ENCODE measurements at places on chromosomes 2 and 18.

DNA sequence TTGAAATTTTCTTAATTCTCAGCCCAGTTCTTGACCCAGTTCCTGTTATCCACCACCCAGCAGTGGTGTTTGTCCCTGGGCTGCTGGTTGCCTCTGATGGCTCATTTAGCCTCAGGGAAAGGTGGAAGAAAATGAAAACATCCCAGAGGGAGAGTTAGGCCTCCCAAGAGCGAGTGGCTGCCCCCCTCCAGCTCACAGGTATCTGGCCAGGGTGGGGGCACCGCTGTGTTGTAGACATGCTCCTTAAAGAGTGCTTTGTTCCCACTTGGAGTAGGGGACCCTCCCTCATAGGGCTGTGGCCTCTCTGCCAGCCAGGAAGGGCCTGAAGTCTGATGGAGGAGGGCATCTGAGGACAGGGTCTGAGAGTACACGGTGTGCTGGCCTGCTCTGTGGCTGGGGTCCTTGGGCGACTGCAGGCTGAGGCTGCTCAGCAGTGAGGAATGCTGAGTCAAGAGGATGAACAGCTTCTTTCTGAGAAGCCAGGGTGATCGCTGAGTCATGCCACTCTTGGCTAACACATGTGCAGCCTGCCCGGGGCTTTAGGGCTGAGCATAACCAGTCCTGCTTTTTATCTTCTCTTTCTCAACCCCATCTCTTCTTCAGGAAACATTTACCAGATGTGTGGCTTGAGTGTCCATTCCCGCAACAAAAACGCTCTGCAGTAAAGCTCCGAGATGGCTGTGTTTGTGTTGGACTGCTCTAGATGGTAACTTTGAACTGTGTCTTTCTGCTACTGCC is 72.3 kb downstream of the IL1R2 start:
- DNase-seq, result peak; percentile 76

GRCh38 chr18:79216176-79216575 is 147.0 kb downstream of the ATP9B start:
- no peak for DNase-seq

DNA sequence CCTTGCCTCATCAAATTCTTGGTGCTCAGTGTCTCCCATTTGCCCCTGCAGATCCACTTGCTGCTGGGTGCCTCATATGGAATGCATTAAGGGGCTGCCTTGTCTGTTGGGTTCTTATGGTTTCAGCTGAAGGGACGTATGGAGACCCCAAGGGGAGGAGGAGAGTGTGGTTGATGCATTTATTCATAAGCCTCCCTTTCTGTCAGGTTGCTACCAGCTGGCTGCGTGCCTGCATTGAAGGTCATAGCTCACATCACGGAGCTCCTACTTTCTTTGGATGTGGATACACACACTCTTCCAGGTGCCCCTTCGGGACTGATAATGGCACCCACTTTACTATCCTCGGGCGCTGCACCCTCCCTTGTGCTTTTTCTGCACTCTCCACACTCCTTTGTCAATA is 377.9 kb downstream of the SLC4A3 start:
- no peak for DNase-seq

DNA sequence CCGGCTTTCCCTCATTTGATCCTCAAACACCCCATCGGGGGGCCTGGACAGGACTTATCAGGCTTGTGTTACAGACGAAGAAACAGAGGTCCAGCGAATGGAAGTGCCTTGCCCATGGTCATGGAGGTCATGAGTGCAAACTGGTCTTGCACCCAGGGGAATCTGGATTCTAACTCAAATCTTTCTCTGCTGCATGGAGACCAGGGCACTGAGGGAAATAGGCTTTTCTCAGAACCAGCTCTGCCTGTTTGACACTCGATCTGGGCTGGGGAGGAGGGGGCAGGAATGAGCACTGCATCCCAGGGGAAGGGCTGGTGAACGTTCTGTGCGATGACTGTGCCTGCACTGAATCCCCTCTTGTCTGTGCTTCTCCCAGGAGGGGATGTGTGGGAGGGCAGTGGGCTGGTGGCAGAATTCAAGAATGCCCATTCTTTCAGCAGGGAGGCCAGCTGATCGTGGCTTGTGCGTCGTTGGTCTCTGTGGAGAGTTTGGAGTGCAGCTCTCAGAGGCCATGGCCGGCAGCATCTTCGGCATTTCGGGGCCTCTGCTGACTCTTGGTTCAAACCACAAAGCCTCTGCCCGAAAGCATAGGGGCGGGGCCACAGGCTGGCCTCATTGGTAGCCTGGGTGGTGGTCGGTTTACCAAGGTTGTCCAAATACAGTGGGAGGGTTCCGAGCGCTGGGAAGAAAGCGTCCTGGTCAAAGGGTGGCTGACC is 171.6 kb downstream of the DDX1 start:
- DNase-seq, result no peak

GRCh38 chr2:37575780-37576179 is 95.7 kb downstream of the CDC42EP3 start:
- DNase-seq, result no peak

- DNase-seq, result no peak
Measured at GRCh38 chr18:688323-688722, 24.1 kb downstream of the ENOSF1 start.

DNA sequence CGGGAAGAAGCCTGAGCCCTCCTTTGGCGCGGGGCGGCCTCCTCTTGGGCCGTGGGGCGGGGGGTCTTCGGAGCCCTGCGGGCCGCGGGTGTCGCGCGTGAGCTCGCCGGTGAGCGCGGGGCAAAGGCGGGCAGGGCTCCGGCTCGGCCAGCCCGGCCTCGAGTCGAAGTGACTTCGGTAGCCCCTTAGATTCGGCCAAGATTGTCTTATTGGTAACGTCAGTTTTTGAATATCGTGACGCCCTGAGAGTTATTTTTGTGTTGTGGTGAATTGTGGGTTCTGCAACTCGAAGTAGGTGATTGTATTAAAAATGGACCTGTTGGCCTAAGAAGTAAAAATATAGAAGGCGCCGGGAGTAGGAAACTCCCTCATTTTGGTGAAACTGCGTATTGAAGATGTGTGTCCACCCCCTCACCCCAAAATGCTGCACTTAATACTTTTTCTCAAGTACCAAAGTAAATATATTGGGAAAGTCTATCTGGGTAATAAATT is 669 bp downstream of the MARCHF7 start:
- DNase-seq, result no peak

- no peak for DNase-seq
Measured at GRCh38 chr2:3420769-3421397, 41.4 kb downstream of the TRAPPC12 start.

DNA sequence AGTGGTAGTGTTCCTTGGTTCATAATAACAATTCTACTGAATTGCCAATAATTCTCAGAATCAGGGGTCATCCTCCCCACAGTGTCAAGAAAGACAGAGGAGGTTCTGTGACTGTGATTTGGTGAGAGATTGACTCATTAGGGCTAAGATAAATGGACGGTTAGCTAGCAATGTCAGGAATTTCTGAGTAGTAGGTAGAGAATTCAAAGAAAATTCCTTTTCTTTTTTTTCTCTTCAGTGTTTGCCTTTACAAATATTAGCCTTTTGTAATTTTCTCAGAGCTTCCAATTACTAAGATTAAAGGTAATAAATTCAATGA is 16.8 kb upstream of the CRIM1 start:
- no peak for DNase-seq

All from stimulated activated CD4-positive, alpha-beta T cell treated with anti-CD3 and anti-CD28 coated beads, Interleukin-1b, Interleukin-23, amount 100 ng/mL, for 48 hours (primary cell).